SK-MEL-5 (cell line): ENCODE measurements at places on chromosomes 12 and 14.

- DNase-seq: no peak
Measured at GRCh38 chr14:106844608-106845285, 1318.4 kb downstream of the TMEM121 start.

- no peak for DNase-seq
Measured at GRCh38 chr12:45575417-45575816, 154.1 kb upstream of the ARID2 start.

GRCh38 chr14:20857207-20857606 is 34.0 kb upstream of the RNASE3 start:
- no peak for DNase-seq

DNA sequence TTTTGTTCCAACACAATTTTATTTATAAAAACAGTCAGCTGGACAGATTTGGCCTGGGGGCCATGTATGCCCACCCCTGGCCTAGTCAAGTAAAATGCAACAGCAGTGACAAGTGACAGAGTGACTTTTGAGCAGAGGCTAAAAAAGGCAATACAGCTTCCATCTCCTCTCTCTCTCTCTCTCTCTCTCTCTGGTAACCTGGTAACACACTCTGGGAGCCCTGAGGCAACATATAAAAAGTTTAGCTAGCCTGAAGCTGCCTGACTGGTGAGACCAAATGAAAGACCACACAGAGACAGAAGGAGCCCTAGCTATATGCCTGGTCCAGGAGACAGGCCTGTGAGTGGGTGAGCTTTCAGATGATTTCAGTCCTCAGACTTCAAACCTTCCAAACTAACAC is 105.4 kb downstream of the DENND5B start:
- DNase-seq: no peak

- no peak for DNase-seq
Measured at GRCh38 chr12:9687228-9687627, 17.7 kb downstream of the CLEC2D start.

- DNase-seq: no peak
Measured at GRCh38 chr12:52225752-52226151, 7.3 kb upstream of the KRT7 start.

DNA sequence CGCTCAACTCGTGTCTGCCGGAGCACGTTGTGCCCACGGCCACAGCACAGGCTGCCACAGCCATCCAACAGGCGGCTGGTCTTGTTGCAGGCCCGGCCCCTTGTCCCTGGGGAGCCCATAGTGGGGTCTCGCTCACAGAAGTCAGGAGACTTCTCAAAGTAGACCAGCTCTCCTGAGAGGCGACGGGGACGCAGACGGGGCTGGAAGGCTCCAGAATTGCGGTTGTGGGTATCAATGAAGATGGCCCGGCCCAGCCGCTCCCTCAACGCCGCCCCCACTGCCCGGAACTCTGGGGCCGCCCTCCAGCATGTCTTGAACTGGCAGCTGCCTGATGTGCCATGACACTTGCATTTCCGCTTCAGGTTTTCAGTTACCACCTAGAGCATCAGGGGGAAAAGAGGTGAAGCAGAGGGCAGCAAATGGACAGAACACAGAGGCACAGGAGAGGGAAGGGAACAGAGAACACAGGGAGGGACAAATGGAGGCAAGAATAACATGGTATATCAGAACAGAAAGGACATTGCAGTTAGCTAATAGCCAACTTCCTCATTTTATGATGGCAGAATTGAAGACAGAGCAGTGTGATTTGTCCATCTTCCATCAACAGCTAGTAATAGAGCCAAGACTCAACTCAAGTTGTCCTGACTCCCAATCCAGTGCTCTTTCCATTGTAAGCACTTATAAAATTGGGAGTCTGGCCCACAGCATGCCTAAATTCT is 5.2 kb downstream of the WNT10B start:
- no peak for DNase-seq

GRCh38 chr12:109393437-109394345 is 46.0 kb downstream of the MYO1H start:
- peak; percentile 75 for DNase-seq

DNA sequence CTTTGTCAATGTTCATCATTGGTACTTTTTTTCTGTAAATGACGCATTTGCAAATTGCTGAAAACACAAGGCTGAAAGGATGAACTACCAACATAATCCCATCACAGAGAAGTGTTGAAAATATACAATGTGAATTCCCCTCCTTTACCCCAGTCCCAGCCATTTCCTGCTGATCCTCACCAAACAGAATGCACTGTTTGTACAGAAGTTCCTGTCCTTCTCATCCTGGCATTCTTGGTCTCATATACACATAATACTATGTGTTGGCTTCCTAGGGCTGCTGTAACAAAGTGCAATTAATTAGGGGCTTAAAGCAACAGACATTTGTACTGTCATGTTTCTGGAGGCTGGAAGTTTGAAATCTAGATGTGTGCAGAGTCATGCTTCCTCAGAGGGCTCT is 836.2 kb upstream of the MGAT4C start:
- DNase-seq: no peak

DNA sequence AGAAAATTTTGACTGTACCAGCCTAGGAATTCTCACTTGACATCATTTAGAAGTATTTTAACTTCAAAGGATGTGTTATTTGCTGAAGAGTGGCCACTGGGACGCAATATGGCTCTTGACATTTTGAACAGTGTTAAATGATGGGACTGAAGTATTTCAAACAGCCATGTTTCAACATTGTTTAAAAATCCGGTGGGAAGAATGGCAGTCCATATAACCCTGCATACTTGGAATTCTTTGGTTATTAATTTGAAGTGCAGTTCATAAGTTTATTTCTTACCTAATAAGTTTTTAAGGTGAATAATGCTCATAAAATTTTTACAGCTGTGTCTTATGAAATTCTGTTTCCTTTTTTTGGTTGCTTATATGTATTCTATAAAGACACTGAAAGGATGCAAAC is 8.3 kb downstream of the TMTC2 start:
- DNase-seq: no peak

DNA sequence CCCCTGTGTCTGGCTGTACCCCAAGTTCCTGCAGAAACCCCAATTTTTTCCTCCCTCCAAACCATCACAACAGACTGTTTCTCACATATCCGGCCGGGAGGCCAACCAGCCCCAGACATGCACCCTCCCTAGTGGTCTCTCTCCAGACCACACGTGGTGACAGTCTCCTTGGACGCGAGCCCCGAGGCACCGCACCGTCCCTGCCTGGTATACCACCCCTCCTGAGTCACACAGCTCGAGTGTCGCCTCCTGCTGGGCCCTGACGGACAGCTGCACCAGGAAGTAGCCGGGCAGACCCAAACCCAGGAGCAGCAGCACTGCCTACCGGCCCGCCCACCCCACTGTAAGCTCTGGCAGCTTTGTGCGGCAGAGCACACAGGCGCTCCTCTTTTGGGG is 97.4 kb downstream of the RFLNA start:
- DNase-seq: peak; percentile 48

DNA sequence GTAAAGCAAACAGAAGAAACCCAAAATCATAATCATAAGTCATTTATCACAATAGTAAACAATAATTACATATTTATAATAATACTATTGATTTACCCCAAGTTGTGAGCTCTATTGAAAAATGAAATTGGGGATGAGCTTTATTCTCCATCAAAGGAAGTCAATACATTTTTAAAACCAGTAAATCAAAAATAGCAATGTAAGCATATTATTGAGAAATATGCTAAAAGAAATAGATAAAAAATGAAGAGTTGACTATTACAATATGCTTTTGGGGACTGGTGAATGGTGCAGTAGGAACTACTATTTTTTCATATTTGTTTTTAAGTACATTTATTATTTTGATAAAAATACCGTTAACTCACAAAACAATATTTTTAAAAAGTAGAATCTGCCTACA is 31.2 kb upstream of the STK38L start:
- no peak for DNase-seq

DNA sequence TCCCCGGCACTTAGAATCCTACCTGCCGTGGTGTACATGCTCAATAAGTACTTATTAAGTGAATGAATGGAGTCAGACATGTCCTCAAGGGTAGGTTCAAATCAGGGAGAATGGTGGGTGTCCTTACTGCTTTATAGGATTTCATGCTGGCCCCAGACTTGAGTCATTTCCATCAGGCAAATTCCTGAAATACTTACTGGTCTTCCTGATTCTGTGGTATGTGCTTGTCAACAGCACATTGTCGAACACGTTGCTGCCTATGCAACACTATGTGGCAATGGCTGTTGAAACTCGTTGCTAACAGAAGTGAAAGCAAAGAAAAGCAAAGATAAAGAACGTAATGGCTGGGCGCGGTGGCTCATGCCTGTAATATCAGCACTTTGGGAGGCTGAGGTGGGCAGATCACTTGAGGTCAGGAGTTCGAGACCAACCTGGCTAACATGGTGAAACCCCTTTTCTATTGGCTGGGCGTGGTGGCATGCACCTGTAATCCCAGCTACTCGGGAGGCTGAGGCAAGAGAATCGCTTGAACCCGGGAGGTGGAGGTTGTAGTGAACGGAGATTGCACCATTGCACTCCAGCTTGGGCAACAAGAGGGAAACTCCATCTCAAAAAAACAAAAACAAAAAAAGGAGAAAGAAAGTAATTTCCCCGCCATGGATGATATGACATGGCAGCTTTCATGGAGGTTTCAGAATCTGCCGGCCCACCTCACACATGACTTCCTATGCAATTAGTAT is 214.9 kb downstream of the ZFP36L1 start:
- peak; percentile 5 for DNase-seq

DNA sequence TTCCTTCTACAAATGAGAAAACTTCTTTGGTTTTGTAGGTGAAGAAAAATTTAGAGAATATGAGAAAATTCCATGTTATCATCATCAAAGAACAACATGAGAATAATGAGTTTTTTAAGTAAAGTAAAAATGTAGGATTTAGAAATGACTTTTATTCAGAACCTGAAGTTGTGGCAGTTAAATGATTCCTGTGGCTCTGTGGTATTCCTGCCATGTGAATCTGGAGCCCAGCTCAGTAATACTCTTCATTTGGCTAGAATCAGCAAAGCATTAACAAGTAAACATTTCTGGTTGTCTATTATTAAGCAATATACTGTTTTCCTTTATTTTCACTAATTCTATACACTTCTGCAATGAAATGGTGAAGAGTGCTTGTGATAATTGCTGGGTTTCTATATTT is 95.6 kb upstream of the E2F7 start:
- no peak for DNase-seq

GRCh38 chr12:5948696-5949095 is 3.6 kb upstream of the ANO2 start:
- no peak for DNase-seq

GRCh38 chr12:53258541-53259539 is 9.3 kb upstream of the ESPL1 start:
- DNase-seq: no peak

GRCh38 chr12:100936661-100937060 is 142.1 kb downstream of the ANO4 start:
- DNase-seq: no peak

DNA sequence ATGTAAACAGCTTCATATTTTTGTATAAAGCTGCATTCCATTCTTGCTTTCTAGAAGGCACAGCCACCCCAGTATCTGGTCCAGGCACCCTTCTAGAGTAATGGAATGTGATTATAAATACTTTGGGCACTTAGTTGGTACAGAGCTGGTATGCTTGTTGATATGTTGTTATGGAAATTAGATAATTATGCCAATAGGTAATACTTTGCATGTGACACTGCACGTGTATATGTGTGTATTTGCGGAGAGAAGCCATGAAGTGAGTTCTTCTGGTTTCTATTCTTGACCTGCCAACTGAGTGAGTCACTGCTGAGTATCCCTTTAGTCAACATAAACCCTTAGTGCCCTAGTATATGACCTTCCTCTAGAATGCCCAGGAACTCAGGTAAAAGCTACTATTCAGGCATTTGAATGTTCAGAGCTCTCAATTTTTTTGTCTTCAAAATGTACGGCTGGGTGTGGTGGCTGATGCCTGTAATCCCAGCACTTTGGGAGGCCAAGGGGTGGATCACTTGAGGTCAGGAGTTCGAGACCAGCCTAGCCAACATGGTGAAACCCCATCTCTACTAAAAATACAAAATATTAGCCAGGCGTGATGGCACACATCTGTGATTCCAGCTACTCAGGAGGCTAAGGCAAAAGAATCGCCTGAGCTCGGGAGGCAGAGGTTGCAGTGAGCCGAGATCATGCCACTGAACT is 6.2 kb upstream of the TCP11L2 start:
- no peak for DNase-seq

GRCh38 chr14:92341791-92342190 is 18.8 kb downstream of the SLC24A4 start:
- no peak for DNase-seq

- DNase-seq: peak; percentile 77
Measured at GRCh38 chr14:96584199-96584906, 82.2 kb downstream of the PAPOLA start.

DNA sequence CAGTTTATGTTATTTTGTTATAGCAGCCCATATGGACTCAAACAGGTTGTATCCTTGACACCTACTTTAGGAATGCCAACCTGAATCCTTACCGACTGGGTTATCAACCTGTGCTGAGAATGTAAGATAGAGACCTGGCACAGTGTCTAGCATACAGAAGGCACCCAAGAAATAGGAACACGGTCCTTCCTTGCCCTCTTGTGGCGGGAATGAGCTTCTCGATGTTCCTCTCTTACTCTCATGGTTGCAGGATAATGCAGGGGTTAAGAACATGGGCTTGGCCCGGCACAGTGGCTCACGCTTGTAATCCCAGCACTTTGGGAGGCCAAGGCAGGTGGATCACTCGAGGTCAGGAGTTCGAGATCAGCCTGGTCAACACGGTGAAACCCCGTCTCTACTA is 6.5 kb downstream of the C12orf43 start:
- peak; percentile 76 for DNase-seq

GRCh38 chr14:80615831-80616230 is 325.7 kb downstream of the CEP128 start:
- DNase-seq: no peak

DNA sequence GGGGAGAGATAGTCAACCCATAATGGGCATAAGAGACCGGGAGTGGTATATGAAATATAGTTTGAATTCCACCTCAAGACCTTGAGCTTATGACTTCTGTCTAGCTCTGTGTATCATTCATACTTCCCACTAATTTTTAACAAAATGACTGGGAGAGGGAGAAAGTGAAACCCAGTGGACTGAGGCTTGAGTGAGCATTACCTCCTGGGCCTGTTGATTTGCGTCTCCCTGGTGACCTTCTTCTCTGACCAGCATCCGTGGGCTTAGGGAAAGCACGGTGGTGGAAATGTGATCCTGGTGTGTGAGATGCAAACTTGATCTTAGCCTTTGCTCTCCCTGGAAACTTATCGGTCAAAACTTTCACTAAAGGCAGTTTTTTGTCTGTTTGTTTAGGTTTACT is 207.9 kb upstream of the BCL2L14 start:
- DNase-seq: no peak

DNA sequence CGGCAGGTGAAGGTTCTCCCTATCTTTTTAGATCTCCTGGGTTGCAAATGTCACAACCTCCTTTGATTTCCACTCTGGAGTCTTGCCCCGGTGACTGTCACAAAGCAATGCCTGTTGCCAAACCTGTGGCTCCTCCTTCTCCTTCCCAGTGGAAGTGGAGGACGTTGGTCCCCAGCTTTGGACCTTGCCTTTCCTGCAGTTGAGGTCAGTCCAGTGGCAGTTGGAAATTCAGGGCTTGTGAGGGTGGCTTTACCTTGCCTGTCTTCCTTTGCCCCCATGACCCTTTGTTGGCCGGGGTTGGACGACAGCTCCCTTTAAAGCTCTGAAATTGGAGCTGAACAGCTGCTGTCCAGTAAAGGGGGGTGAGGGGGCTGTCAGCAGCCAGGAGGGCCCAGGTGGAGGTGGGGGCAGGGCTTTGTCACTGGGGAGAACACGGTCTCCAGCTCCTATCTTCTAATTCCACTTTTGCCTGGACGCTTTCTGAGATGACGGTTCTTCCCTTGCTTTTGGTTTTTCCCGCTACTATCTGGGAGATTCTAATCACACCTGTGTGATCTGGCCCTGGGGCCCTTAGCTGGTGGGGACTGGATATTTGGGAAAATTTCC is 4.1 kb downstream of the TEAD4 start:
- DNase-seq: no peak
